Natural killer cell (primary cell): ENCODE measurements at places on chromosomes 16 and 17. TPM values are rescaled to one million over a fixed set of nuclear protein-coding genes. Genes with fewer than 3 reads are reported as not detected.

PLCD3 gene
- 2.5 TPM for total RNA-seq

TIGD7 gene
- 3.7 TPM for total RNA-seq

RNF166 gene
- 459 TPM for total RNA-seq

LASP1 gene
- total RNA-seq = 293 TPM

CTCF gene
- 63.6 TPM for total RNA-seq

ZNF500 gene
- total RNA-seq = 20.3 TPM

SHISA6 gene
- not detected for total RNA-seq

KRT222 gene
- total RNA-seq = not detected

KRT39 gene
- not detected for total RNA-seq

NAGLU gene
- 44.3 TPM for total RNA-seq

HOXB1 gene
- total RNA-seq = not detected

KRTAP2-1 gene
- not detected for total RNA-seq

C16orf92 gene
- total RNA-seq = not detected

GJC1 gene
- total RNA-seq = not detected

ANKRD13B gene
- total RNA-seq = 2.3 TPM
